ENCODE measurements at places on chromosomes 7 and 10.
A peak's percentile ranks its signal among the peaks of the same experiment; 100 is the strongest.

DNA sequence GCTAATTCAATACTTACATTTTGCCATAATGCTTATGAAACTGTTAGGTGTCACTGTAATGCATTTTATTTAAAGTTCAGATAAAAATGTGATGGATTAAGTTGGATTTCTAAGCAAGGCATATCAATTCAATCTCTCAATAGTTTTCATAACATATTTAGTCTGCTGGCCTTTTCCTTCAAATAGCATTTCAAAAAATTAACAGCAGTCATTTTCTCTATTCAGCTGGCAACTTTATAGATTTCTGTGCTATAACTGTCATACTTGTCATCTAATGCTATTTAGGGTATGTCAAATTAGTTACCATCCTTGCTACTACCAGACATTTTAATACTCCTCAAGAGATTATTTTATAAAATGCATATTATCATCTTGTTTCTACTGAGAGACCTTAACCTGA lies 4.3 kb downstream of the GAD2 start:
- no peak for DNase-seq

DNA sequence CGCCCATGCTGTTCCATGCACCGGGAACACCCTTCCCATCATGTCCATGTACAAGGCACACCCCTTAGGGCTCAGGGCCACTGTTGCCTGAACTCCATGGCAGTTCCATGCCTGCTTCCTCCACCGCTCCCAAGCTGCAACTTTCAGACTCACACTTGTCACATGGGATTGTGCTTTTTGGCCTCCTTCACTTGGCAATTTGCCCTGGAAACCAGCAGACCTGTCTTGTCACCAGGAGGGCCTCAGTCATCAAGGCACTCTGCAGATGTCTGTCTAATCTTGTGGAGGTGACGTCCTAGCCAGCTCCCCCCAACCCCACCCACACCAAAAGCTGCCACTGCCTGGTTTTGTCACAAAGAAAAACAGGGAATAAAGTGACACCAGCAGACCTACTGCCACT lies 47.5 kb downstream of the CARD11 start:
- no peak for DNase-seq

DNA sequence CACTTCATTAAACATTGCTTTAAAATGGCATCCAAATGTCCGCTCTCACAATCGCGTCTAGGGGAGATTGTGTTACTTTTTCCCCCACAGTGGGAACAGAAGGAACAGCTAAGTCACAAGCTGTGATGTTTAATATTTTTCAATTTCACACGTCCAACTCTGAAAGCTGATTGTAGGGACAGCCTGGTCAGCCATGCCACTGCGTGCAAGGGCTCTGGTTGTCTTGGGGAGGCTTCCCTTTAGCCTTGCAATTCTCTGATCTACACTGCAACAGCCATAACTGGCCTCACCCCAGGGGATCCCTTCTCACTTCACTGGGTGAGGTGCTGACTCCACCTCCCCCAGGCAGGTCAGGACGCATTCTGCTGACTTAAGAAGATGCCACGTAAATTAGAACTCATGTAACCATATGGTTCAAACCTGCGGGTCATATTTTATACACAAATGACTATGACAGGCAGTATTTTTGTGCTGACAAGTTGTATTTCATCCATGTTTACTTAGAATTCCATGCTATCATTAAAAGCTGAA lies 425.2 kb upstream of the NFE2L3 start:
- DNase-seq = no peak

- DNase-seq = peak; percentile 27
These were observed 19.8 kb upstream of the ALOX5 start for GRCh38 chr10:45354261-45354660.

DNA sequence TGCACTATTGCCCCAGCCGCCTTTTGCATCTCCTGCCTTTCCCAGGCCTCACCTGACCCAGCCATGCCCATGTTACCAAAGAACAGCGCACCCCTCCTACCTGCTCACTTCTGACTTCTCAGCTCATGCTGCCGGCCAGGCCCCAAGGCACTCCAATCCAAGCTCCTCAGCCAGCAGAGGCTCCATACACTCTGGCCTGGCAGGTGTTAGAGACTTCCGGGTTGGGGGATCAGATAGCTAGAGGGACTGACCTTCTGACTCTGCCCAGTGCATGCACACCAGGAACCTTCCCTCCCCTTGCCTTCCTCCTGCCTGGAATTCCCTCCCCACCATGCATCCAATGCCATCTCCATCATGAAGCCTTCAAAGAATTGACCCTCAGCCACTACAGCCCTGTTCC lies 56.2 kb upstream of the ZMIZ1 start:
- DNase-seq = no peak

DNA sequence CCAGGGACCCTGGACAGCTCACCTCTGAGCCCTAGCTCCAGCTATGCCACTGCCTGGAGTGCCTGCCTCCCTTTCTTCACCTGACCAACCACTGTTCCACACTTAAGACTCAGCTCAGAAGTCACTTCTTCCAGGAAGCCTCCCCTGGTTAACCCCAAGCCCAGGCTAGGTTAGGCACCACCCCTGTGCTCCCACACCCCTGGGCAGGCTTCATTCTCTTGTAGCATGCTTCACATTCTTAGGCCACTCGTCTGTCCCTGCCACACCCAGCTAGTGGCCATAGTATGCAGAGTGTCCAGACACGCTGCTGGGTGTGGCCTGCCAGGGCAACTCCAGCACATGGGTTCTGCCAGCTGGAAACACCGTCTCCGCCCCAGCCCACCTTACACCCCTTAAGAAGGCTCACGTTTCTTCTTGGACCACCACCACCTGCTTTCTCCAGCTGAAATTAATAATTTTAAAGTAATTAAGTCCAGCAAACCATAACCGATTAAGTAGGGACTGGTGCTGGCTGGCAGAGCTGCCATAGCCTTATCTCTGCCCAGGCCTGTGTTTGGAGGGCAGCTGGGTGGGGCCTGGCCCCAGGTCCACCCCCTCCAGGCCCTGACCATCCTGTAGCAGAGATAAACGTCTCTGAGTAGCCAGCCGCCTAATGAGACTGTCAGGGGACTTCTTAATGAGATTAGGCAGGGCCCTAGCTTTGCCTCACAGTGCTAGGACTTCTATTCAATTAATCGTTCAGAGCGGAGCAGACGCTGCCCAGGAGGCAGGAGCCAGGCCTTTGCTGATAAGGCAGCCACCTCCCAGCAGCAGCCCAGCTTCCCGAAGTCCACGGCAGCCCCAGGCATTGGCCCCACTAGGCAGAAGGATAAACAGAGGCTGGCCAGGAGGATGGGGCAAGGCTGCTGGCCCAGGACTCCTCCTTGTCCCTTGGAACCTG lies 20.5 kb downstream of the GRID1 start:
- no peak for DNase-seq

GRCh38 chr7:47478017-47478344 lies 103.9 kb downstream of the TNS3 start:
- no peak for DNase-seq

- no peak for DNase-seq
These were observed 69.1 kb downstream of the DIP2C start for GRCh38 chr10:620417-620816.

GRCh38 chr7:93902777-93903423 lies 3.5 kb upstream of the GNGT1 start:
- DNase-seq = no peak

DNA sequence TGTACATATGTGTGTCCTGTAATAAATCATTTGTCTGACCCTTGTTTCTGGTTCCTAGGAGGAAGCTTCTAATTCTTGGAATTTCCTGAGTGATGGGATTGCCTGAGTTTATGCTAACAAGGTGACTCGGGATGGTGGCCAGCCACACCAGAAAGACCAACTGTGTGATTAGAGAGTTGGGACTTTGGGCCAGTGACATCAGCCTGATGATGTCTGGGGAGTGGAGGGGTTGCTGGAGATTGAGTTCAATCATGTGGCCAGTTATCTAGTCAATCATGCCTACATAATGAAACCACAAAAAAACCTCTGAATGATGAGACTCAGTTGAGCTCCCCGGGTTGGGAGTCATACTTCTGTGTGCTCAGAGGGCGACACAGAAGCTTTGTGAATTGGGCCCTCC lies 23.5 kb upstream of the CARD11 start:
- DNase-seq = no peak

GRCh38 chr7:124489925-124490324 lies 275.7 kb downstream of the GPR37 start:
- DNase-seq = no peak

DNA sequence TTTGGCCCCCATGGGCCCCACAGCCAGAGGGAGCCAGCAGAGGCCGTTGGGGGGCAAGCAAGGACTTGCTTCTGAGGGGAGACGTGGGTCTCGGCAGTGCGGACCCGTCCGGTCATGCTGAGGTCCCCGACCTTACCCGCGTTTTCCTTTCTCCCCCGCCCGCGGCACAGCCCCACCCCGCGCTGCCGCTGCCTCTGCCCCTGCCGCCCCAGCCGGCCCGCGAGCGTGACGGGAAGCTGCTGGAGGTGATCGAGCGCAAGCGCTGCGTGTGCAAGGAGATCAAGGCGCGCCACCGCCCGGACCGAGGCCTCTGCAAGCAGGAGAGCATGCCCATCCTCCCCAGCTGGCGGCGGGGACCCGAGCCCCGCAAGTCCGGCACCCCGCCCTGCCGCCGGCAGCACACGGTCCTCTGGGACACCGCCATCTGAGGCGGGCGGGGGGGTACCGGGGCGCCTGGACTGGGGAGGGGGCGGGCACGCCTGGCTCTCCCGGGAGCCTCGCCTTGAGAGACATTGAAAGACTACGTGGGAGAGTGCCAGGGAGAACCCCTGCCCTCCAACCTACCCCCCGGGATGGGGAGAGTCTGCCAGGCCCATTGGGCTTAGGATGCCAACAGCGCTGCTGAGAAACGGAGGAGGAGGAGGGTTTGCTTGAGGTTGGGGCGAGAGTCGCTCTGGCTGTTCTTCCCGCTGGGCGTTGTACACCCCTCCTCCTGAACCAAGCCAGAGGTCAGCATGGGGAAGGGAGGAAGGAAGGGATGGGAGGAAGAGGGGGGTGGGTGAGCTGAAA lies 9.9 kb downstream of the NYAP1 start:
- peak; percentile 30 for DNase-seq

DNA sequence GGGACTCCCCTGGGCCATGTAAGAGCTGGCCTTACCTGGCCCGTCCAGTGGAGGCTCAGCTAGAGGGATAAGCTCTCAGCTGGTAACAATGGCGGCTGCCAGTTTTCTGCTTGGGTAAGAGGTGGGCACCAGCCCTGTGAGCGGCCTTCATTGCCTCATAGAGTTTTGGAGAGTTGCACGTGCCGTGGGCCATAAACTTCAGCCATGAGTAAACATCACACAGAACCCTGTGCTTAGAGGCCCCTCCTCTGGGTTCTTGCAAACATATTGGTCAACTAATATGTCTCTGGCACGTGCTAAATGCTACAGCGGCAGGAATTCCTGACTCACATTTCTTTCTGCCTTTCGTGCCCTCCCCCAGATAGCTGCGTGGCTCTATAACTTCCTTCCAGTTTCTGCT lies 103.9 kb upstream of the LEP start:
- DNase-seq = no peak

- no peak for DNase-seq
These were observed 311.7 kb downstream of the GATA3 start for GRCh38 chr10:8365935-8366911.

GRCh38 chr10:16942381-16943078 lies 125.3 kb upstream of the RSU1 start:
- no peak for DNase-seq

DNA sequence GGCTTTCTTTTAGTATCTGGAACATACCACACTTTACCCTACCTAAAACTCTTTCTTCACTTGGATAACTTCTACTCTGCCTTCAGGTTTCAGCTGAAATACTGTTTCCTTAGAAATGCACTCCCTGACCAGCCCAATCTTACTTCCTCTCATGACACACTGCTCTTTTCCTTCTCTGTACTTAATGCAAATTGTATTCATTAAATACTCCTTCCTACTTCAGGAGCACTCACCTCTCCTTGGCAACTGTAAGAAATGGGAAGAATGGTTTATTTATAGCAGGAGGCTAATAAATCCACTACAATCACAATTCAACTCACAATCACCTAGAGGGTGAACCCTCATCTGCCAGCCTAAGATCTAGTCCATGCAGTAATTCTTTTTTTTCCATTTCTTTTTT lies 15.2 kb downstream of the ZCWPW1 start:
- no peak for DNase-seq

GRCh38 chr7:117076426-117076943 lies 123.2 kb downstream of the ST7 start:
- DNase-seq = no peak

- DNase-seq = peak; percentile 25
These were observed 60.2 kb downstream of the WIPF3 start for GRCh38 chr7:29866490-29866930.

- no peak for DNase-seq
These were observed 41.8 kb upstream of the FIGNL1 start for GRCh38 chr7:50491943-50492342.

Measured in hippocampal formation (tissue), 2 donors.